ENCODE measurements at places on chromosomes 7 and 10.

GRCh38 chr7:116334555-116334954, 124.2 kb downstream of the TES start:
- no peak for DNase-seq

GRCh38 chr7:27775782-27776181, 35.8 kb downstream of the TAX1BP1 start:
- DNase-seq: no peak

- DNase-seq: no peak
These were observed 22.2 kb upstream of the WNT16 start for GRCh38 chr7:121306565-121306964.

GRCh38 chr7:1062296-1063294, 18.2 kb downstream of the GPR146 start:
- DNase-seq: no peak

GRCh38 chr7:151334628-151335027, 7.0 kb upstream of the NUB1 start:
- no peak for DNase-seq

DNA sequence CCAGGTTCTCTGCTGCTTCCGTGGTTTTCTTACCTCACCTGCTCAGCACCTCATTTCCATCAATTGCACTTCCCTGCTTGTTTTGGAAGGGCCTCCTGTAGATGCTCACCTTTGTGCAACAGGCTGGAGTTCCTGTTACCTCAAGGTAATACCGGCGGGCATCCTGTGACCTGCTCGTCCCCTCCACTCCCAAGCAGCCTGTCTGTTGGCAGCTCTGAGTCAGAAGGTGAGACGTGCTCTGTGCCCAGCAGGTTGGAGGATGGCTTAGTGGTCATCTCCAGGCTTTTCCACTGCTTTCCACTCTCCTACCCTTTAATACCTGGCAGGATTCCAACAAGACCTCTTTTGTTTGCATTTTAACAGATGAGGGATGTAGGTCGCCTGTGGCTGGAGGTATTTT, 86.0 kb downstream of the CAMK1D start:
- no peak for DNase-seq

- DNase-seq: no peak
These were observed 917.0 kb upstream of the GHITM start for GRCh38 chr10:83222300-83222699.

- no peak for DNase-seq
These were observed 169.7 kb downstream of the ITGB1 start for GRCh38 chr10:32788359-32788758.

DNA sequence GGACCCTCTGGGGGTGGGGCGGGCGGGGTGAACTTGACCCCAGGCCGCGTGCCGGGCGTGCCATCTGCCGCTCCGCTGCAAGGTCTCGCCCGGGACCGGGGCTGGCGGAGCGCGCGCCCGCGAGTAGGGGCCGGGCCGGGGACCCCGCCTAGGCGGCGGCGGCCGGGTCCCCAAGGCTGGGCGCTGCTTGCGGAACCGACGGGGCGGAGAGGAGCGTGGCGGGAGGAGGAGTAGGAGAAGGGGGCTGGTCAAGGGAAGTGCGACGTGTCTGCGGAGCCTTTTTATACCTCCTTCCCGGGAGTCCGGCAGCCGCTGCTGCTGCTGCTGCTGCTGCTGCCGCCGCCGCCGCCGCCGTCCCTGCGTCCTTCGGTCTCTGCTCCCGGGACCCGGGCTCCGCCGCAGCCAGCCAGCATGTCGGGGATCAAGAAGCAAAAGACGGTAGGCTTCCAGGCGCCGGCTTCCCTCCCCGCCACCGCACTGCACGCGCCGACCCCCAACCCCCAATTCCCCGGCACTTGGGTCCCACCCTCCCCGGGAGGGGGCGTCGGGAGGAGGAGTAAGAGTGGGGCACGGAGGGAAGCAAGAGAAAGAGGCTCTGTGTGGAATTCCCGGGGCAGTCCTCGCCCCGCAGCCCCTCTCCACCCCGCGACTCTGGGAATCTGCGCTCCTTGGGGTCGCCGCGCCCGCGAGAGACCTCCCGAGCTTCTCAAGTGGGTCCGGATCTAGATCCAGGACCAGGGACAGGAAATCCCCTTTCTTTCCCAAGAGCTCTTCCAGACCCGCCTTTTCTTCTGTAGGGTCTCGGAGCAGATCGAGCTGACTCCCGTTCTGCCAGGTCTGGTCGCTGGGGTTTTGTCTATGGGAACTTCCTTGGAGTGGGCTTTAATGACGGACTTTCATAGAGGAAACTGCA, at the start of gene PAPSS2:
Gene PAPSS2, plus strand, starts transcription at position 308 of the 913 bp plus-strand sequence. Its CDS starts 104 bp downstream, at position 412.
- DNase-seq: no peak

- no peak for DNase-seq
These were observed 49.6 kb downstream of the RBM17 start for GRCh38 chr10:6138456-6138855.

- DNase-seq: no peak
These were observed 7.0 kb upstream of the EVX1 start for GRCh38 chr7:27235387-27236311.

DNA sequence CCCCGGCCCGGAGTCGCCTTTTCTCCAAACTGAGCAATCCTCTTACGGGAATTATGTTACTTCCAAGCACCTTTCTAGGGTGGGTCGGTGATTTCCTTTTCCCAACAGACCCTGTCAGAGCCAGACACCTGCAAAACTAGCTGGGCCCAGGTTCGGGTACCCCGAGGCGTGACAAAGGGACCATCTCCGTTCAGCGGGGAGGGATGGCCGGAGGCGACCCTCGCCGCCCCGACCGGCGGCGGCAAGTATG, 445 bp downstream of the PPA1 start:
- no peak for DNase-seq

- no peak for DNase-seq
These were observed 63.5 kb downstream of the SH3PXD2A start for GRCh38 chr10:103791858-103792257.

DNA sequence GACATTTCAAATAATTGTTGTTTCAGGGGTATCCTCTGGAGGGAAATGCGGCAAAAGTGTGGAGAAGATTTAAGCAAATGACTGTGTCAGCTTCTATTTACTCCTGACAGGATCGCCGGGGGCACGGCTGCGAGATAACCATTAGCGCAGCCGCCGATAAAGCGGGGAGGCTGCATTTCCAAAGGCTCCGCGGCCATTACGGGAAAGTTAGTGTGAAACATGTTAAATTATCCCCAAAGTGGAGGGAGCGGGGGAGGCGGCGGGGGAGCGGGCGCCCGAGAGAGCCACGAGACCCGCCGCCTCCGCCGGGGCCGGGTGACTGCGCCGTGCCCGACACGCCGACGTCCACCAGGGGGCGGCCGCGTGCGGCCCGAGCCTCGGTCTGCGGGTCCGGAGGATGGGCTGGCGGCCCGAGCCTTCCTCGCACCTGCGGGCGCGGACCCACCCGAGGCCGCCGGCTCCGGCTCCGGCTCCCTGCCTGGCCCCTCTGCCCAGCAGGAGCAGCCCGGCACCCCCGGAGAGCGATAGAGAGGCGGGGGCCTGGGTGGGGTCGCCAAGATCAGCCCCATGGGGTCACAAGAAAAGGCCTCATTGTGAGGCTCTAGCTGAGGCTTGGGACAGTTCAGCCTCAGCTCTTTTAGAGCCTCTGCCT, 74.4 kb upstream of the PAX2 start:
- no peak for DNase-seq

DNA sequence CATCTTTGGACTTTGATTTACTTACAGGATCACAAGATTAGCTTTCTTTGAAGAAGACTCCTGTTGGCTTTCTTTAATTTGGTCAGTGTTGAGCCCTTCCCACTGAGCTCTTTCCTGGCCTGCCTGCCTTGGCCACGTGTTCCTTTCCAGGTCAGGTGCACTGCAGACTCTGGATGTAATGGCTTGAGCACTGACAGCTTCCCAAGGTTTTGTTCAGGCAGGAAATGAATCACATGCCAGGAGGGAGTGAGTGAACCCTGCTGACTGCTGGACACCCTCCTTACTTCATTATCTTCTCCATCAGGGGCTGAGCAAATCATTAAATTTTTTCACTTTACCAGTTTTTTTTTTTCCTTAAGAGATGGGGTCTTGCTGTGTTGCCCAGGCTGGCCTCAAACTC, 29.8 kb downstream of the SNX10 start:
- no peak for DNase-seq

DNA sequence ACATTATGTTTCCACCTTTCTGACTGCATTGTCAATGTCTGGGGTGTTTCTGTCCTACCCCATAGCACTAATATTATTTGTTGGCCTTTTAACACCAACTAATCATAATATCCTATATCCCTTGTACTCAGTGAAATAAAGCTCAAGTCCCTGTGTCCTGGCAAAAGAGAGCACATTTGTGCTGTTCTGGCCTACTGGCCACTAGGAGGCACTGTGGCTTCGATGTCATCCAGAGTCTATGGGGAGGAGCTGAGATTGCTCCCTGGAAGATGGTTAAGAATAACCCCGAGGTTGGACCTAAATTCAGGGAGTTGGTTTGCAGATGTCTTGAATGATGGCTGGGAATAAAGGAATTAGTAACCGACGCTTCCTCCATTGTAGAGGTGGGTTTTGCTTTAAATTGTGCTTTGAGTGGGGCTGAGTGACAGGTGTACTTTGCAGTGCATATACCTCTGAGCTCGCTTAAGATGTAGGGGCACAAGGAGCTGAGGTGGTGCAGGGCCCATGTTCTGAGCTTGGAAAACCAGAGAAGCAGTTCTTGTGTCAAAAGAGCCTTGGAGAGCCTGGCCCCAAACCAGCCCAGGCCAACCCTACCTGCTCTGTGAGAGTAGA, 191.2 kb upstream of the PRSS1 start:
- DNase-seq: no peak

DNA sequence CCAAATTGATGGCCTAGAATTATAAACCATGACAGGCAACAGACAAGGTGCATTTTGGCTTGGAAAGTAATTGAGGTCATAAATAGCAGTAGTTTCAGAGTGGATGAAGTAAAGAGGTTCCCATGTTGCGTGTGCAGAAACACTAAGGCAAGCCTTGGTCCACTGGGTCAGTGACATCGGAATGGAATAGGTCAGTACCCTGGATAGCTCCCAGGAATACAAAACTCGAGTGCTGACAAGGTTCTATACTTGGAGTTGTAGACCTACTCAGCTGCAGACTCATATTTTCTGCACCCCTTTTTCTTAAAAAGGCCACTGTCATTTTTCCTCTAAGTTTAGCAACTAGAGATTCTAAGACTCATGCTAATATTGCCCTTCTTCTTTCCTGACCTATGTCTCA, 132.8 kb downstream of the DYNC1I1 start:
- DNase-seq: no peak

- no peak for DNase-seq
These were observed 24.4 kb downstream of the CRPPA start for GRCh38 chr7:16396766-16397500.

- no peak for DNase-seq
These were observed 93.6 kb upstream of the CHST15 start for GRCh38 chr10:124186956-124187355.

DNA sequence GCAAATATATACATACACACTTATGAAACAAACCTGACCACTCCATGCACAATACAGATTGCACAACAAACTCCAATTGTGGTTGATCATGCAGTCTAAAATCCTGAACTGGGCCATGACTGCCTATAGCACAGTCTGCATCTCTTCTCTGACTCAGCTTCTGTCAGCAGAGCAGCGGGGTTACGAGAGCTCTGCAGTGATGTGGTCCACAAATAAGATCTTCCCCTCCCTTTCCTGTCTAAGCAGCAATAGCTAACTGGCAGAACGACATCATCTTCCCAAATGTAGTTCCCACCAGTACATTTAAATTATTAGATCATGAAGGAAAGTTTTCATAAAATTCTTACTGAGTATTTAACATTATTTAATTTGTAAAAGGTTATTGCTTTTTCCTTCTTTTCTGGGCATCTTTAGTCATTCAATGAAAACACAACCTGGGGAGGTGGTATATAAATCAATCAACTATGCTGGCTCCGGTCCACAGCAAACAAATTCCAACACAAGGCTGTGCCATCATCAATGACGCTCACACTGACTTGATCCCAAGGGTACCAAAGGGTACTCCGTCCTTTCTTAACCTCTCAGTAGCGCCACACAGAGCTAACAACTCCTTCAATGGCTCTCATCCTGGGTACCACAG, 17.1 kb downstream of the ARHGAP21 start:
- DNase-seq: no peak

DNA sequence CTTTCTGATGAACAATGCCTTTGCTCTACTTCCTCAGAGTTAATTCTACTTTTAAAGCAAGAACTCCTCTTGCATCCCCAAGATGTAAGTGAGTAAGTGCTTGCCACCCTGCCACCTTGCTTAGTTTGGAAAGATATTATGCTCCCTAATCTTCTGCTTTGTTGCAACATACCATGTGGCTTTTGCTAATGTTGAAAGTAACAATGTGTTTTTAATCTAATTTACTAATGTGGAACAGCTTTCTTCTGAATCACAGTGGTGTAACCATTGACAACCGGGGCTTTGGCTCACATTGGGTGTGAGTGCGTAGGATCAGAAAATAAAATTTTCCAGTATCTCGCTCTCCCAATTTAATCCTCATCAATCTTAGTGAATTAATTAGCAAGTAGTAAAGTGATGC, 254.1 kb upstream of the PTER start:
- DNase-seq: no peak

GRCh38 chr10:17768957-17769356, 17.0 kb downstream of the TMEM236 start:
- DNase-seq: no peak

GRCh38 chr10:110850099-110850498, 21.6 kb upstream of the PDCD4 start:
- no peak for DNase-seq

DNA sequence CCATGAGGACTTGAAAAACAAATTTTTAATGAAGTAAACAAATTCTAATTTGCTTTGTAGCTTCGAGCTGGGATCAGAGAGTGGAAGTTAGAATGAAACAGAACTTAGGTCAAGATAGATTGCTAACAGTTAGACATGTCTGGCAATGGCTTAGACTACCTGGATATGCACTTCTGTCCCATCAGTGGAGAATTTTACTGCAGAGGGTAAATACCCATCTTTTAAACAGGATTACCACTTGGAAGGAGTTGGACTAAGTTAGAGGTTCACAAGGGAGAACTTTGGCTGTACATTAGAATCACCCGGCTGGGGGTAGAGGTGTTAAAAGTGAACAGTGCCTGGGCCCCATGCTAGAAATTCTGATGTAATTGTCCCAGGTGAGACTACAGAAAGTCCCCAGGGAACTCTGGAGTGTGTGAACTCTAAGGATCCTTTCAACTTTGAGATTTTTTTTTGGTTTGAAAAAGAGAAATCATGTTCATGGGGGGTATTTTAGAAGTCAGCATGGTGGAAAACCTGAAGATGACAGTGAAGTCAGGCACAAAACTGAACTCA, 35.5 kb downstream of the ENTPD1 start:
- DNase-seq: no peak

GRCh38 chr7:151128144-151128543, 39.4 kb downstream of the GBX1 start:
- no peak for DNase-seq

- DNase-seq: no peak
These were observed 997.0 kb upstream of the POT1 start for GRCh38 chr7:125926621-125927020.

DNA sequence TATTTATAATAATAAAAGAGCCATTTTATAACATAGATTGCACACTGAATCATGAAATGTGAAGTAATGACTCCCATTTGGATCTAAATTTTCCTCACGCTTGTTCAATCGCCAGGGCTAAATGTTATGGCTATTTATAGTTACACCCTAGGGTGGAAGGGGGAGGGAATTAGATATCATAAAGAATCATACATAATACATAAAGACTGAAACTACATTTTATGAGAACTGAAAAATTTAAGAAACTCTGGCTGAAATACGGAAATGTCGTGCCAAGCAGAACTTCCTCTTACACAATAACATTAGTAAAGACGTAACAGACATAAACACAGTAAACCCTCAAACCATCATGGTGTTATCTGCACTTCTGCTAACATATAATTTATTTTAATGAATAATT, 327.5 kb upstream of the PHF14 start:
- DNase-seq: no peak

Data from KG1 (cell line).